Right ventricle myocardium superior (tissue), 1 donor: ENCODE measurements at places on chromosomes 11 and 22. TPM values are rescaled to one million over a fixed set of nuclear protein-coding genes. Genes with fewer than 3 reads are reported as not detected.

APOBEC3B gene
- total RNA-seq = 0.75 TPM

PRODH gene
- total RNA-seq = 11.9 TPM

MS4A1 gene
- total RNA-seq = not detected

AGBL2 gene
- total RNA-seq = 0.35 TPM

CBLIF gene
- total RNA-seq = not detected

SLC5A1 gene
- 215 TPM for total RNA-seq

OR8A1 gene
- not detected for total RNA-seq

OR8D1 gene
- total RNA-seq = not detected

LRP5 gene
- 49.8 TPM for total RNA-seq

IRAG1 gene
- 4.5 TPM for total RNA-seq

FAT3 gene
- 0.24 TPM for total RNA-seq

SPCS2 gene
- 98.4 TPM for total RNA-seq

TBX1 gene
- total RNA-seq = 3.2 TPM

CYTH4 gene
- total RNA-seq = 7.0 TPM

HORMAD2 gene
- total RNA-seq = not detected
